ENCODE measurements at places on chromosomes 12 and 14.

- no peak for DNase-seq
Measured at GRCh38 chr12:79344855-79345847, 345.6 kb downstream of the PAWR start.

DNA sequence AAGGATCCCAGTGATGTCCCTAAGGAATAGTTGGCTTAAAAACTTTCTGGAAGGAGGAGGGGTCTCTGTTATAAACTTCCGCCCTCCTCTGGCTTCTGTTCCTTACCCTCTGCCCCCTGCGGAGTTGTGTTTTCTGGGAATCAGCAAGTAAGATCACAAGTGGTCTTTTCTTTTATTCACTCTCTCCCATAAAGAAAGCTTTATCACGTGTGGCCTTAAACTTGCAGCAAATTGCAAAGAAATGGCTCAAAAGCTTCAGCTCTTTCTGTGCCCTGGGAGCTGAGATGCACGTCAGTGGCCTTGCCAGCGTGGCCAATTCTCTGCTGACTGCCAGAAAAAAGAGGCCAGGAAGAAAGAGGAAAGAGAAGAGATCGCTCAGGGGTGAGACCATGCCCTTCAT, at the start of gene SLCO1C1:
Gene SLCO1C1 (plus strand): TSS at position 101 of the 400 bp plus-strand sequence. CDS start 4,245 bp downstream, outside the sequence.
- DNase-seq = no peak

DNA sequence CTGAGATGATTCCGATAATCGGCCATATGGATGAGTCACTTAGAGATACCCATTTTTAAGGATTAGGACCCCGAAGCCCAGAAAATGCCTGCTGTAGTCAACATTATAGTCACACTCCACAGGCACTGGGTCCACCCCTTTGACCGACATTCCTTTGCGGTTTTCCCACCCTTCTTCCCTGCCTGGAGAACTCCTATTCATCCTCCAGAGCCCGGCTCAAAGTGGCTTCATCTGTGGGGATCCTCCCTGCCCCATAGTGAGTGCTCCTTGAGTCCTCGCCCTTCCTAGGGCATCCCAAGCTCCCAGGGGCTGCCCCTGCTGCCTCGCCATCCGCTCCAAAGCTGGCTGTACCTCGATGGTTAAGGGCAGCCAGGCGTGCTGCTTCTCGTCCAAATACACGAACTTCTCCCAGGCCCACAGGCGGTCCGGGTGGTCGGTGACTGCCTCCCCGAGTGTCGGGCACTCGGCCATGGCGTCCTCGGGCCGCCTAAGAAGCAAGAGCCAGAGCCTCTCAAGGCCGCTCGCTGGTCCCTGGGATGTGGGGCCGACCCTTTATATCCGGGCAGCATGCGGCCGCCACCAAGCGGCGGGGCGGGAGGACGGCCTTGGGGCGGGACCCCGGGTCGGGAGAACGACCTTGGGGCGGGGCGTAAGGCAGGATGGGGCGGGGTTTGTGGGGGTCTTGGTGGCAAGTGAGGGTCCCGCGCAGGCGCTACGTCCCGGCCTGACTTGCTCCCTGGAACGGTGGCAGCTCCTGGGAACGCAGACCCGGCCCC, at the start of gene TCL1A:
Gene TCL1A (minus strand): TSS at position 530 of the 776 bp plus-strand sequence. CDS start 59 bp downstream, at position 471.
- no peak for DNase-seq

DNA sequence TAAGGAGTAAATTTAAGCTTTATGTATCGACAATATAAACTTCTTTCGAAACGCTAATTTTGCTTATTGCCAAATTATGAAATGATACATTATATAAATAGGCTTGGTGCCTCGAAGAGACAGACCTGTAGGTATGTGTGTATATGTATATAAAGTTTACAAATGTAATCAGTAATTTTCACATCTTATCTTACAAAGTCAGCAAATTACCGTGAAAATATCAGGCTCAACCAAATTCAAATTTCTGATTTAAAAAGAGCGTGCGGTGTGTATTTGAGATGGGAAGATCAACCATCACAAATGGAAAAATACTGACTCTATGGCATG, 605 bp downstream of the ZCRB1 start:
- DNase-seq = no peak

- DNase-seq = no peak
Measured at GRCh38 chr14:84922370-84922769, 607.6 kb upstream of the FLRT2 start.

DNA sequence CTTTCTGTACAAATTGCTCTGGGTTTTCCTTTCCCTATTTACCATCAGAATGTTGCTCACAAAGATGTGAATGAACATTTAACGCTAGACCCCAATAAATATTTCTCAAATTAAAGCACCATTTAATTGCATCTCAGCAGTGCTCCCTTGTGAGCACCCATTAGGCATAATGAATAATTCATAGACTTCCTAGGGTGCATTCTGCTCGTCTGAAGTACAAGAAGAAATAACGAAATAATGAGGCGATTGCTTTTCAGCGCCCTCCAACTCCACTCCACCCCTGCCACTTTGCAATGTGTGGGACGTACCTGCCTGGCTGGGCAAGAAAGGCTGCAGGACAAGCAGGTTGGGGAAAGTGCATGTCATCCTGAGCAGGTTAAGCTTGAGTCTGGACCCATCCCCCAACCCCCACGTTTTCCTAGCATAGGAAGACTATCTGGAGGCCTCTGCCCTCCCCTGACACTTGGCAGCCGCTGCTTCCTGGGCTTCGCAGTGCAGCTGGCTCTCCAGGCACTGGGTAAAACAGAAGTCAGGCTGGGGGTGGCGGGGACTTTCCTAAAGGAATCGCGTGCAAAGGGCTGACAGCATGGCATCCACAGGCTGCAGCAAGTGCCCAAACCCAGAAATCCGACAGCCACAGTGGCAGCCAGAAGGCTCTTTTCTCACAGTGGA, 253.7 kb downstream of the DUSP6 start:
- no peak for DNase-seq

DNA sequence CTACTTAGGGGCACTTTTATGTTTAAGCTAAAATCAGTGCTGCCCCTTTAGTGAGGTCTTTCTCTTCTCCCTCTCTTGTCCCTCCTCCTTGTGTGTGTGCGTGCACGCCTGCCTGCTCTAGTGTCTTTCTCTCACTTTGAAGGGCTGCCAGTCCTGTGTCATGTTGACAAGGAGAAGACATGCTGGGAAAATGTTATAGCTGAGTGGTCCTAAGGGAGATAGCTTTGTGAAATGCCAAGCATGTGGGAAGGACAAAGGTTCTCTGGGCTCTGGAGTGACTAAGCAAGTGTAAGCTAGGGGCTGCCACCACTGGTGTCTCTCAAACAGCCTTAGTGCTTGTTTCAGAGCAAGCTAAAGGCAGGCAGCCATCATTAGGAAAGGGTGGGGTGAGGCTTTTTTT, 108.4 kb downstream of the EMP1 start:
- no peak for DNase-seq
